Right forelimb (tissue), 1 donor: ENCODE measurements at places on chromosomes 5 and 9.

GRCh38 chr9:89983411-89983810, 378.6 kb downstream of the GADD45G start:
- DNase-seq = no peak

- DNase-seq = no peak
Measured at GRCh38 chr9:89622933-89623861, 18.4 kb downstream of the GADD45G start.

DNA sequence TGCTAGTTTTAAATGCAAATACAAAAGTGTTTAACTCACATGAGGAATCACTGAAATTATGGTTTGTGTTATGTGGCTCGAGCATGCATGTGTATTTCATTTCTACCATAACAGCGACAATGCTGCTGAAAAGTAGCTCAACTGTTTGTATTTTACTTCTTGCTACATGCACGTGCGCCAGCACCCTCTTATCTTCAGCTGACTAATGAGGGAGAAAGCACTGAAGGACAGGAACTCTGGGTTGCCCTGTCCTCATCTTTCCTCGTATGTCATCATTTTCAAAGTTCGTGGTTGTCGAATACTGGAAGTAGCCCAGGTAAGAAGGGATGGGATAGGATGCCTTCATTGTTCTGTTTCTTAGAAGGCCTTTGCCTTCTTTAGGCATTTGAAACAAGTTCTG, 120.3 kb downstream of the SYK start:
- DNase-seq = no peak

DNA sequence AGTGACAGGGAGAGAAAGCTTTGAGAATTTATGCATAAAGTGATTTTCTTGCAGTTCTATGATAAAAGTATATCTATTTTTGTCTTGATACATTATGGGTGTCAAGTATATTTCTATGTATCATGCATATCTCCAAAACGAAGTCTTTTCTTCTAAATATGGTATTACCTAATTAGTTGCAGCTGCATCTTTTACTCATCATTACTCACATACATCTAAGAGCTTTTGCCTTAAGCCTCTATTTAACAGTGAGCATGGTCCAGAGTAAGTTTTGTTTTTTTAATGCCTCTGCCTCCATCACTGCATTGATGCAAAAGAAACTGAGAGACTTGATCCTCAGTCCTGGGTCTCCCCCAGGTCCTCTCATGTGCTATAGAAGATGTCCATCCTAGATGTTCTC, 40.0 kb upstream of the SMC5 start:
- no peak for DNase-seq

DNA sequence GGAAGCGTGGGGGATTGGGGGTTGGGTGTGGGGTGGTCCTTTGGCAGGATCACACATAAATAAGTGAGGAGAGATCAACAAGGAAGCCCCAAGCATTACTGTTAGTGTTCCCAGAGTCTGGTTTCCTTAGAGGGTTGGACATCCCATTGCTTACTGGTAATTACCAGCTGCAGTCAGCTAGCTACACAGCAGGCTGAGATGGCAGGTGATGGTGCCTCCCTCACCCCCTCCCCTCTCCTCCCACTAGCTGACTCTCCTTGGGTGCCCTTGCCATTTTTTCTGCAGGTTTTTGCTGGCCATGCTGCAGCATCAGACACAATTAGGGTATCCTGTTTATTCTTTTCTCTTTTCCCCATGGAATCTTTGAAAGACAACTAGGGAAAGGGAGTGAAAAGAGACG, 107.5 kb upstream of the TLR4 start:
- no peak for DNase-seq

- DNase-seq = no peak
Measured at GRCh38 chr5:145579301-145579700, 255.8 kb downstream of the PRELID2 start.

- DNase-seq = no peak
Measured at GRCh38 chr5:97047076-97047475, 95.3 kb downstream of the LIX1 start.

DNA sequence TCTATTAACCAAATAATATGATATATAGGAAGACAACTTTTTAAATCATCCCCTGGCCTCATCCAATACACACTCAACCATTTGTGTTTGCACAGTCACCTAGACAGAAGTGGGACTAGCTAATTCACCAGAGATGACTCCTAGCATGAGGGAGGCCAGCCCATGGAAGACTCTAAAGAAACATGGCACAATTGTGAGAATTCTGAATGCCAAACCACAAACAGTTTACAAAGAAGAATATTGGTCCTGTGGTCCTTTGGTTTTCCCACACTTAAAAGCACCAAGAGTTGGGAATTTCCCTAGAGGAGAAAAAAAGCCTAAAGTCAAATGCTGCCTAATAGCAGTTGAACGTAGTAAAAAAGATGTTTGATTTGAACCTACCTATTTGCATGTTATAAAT, 609.9 kb downstream of the ACTL7B start:
- DNase-seq = no peak
